Posterior cingulate gyrus (tissue), 11 donors: ENCODE measurements at places on chromosomes 16 and 17.
A peak's percentile ranks its signal among the peaks of the same experiment; 100 is the strongest.

- no peak for DNase-seq
These were observed 28.2 kb downstream of the LAT start for GRCh38 chr16:29012913-29013553.

- no peak for DNase-seq
These were observed 53.5 kb upstream of the INTS2 start for GRCh38 chr17:61981323-61981722.

GRCh38 chr17:78112518-78113471 is 15.8 kb downstream of the TMC6 start:
- DNase-seq = peak; percentile 82

DNA sequence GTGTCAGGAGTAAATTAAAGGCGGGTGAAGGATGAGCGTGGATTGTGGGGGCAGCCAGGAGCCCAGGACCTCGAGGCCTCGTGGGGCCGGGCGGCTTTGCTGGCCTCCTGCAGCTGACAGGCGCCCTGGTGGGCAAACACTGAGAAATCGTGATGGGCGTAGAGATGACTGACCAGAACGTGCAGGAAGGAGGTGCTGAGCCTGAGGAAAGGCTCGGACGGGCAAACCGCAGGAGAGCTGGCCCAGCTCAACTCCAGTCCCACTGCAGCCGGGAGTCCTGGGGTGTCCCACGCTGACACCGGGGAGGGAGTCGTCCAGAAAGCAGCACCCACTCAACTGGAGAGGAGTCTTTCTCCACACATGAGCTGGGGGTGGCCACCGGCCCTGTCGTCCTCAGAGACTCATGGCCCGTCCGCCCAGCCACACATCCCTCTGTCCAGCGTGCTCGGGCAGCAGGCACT is 36.9 kb downstream of the METRNL start:
- no peak for DNase-seq

GRCh38 chr16:85613604-85614337 is 649 bp downstream of the GSE1 start:
- no peak for DNase-seq
